C1 segment of cervical spinal cord (tissue), 14 donors: ENCODE measurements at places on chromosomes 13 and 19.

GRCh38 chr13:30690282-30691188 lies 44.8 kb upstream of the ALOX5AP start:
- peak; percentile 22 for DNase-seq

DNA sequence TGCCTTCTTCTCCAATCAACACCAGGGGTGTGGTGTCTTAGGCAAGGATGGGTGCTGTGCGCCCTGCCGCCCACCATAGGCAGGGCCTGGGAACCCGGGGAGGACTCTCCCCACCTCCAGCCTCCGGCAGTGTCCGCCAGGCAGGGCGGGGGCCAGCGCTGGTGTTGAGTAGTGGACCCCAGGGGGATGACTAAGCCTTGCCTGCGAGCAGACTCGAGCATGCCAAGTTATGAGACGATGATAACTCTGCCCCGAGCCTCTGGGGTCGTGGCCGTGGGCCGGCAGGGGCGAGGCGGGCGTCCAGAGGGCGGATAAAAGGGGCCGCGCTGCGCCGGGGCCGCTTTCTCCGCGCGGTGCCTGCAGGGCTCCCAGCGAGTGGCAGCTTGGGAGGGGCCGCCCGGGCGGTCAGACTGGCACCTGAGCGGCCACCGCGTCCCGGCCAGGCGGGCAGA lies at the start of gene MEDAG:
TSS of gene MEDAG (plus strand) at position 340 of the 452 bp plus-strand sequence. CDS start 245 bp downstream, outside the sequence.
- DNase-seq: no peak

GRCh38 chr19:926589-927350 lies 935 bp downstream of the ARID3A start:
- no peak for DNase-seq

DNA sequence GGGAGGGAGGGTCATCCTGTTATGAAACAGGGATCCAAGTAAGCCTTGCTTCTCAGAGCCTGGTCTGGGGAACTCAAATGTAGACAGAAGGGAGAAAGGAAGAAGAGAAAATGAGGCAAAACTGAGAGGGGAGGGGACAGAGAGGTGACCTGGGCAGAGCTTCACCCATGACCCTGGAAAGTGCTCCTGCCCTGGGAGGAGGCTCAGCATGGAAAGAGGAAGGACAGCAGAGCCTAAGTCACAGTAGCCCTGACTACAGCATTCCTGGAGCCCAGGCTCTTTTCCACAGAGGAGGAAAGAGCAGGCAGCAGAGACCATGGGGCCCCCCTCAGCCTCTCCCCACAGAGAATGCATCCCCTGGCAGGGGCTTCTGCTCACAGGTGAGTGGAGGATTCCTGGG lies at the start of gene CEACAM3:
TSS of gene CEACAM3 (plus strand) at position 226 of the 400 bp plus-strand sequence. CDS start at position 317, 91 bp downstream.
- DNase-seq: no peak

- DNase-seq: no peak
Measured at GRCh38 chr19:39251846-39252245, 3.2 kb upstream of the IFNL4 start.

DNA sequence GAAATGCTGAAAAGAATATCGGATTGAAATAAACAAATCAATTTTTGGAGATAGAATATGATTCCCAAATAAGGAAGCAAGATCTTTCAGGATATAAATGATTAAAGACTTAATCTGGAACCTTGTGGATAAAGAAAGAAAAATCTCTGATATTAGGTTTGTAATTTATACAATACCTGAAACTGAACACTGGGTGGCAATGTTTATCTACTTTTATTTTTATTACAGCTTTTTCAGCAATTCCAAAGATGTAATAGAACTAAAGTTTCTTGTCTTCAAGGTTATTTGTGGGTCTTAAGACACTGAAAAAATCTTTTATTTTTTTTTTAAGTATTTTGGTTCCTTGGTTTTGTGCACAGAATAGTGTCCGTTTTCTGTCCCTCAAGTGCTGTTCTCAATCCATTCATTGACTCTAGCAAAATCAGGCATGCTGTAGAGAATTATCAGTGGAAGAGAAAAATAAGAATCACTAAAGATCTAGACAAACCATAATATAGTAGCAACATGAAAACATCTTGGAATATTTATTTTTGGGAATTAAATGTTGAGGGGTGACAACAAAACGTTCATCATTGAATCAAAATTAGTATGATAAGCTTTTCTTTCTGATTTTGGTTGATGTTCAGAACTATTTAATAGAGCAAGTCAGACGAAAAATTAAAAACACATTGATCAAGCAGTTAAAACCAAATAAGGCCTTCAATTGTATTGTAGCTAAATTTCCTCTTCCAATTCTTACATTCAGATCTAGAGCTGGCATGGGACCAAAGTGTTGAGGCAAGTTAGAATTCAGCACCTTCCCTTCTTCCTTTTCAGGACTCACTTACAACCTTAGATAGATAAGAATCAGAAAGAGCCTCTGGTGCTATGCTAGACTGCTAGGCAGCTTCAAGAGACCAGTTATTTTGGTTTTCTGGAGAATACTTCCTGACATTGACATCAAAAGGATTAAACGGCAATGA lies 704.4 kb upstream of the PCDH20 start:
- no peak for DNase-seq

GRCh38 chr13:29711776-29712175 lies 116.3 kb upstream of the SLC7A1 start:
- DNase-seq: no peak

GRCh38 chr13:94480672-94481145 lies 1.2 kb upstream of the DCT start:
- no peak for DNase-seq
